ENCODE measurements at places on chromosomes 16 and 17.

- no peak for DNase-seq
Observed at GRCh38 chr16:24511792-24512191, 27.6 kb upstream of the RBBP6 start.

GRCh38 chr17:74671031-74671771 is 41.5 kb downstream of the CD300LF start:
- DNase-seq, result peak; percentile 66

- no peak for DNase-seq
Observed at GRCh38 chr16:53166099-53166498, 111.3 kb downstream of the CHD9 start.

- DNase-seq, result no peak
Observed at GRCh38 chr17:77916264-77916663, 42.2 kb upstream of the TNRC6C start.

DNA sequence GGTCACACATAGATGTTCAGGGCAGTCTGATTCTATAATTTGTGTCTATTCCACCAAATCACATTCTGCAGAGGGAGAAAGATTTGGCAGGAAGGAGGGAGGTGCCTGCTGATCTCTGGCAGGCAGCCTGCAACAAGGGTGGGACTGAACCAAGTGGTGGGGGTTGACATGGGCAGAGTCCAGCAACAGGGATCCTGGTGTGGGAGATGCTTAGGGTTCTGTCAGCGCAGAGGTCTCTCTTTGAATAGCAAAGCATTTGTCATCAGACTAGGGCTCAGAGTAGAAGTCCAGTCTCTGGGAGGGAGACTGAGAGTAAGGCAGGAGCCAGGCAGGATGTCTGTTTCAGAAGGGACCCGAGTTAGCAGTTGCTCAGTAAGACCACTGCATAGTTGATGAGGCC is 94.6 kb downstream of the UTP18 start:
- no peak for DNase-seq

DNA sequence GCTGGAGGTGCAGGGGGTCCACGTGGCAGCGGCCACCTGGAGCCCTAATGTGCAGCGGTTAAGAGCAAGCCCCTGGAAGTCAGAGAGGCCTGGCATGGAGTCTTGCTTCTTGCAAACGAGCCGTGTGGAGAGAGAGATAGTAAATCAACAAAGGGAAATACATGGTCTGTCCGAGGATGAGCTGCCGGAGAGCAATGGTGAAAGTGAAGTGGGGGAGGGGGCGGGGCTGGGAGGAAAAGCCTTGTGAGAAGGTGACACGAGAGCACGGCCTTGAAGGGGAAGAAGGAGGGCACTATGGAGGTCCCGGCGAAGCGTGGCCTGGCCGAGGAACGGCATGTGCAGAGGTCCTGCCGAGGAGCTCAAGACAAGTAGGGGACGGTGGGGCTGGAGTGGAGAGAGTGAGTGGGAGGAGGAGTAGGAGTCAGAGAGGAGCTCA is 6.0 kb upstream of the SERPINF1 start:
- DNase-seq, result no peak

GRCh38 chr17:45430738-45431530 is 1.7 kb downstream of the ARHGAP27 start:
- DNase-seq, result no peak

GRCh38 chr17:80963812-80964543 is 27.7 kb upstream of the CHMP6 start:
- DNase-seq, result no peak

DNA sequence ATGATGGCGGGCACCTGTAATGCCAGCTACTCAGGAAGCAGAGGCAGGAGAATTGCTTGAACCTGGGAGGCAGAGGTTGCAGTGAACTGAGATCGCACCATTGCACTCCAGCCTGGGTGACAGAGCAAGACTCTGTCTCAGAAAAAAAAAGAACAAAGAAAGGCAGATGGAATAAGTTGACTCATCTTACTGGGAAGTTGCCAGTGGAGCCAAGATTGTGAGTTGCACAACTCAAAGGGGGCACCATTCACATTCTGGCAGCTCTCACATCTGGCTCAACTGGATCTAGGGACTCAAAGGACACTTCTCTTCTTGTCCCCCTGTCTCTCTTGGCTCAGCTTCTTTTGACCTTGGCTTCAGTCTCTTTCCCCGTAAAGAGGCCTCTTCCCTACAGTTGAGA is 53.7 kb upstream of the ETV4 start:
- DNase-seq, result peak; percentile 60

- no peak for DNase-seq
Observed at GRCh38 chr17:59842901-59843652, 49.7 kb downstream of the TUBD1 start.

GRCh38 chr17:34758316-34758715 is 178.9 kb downstream of the TMEM132E start:
- no peak for DNase-seq

GRCh38 chr16:86512301-86512859 is 2.1 kb downstream of the FOXF1 start:
- DNase-seq, result no peak

DNA sequence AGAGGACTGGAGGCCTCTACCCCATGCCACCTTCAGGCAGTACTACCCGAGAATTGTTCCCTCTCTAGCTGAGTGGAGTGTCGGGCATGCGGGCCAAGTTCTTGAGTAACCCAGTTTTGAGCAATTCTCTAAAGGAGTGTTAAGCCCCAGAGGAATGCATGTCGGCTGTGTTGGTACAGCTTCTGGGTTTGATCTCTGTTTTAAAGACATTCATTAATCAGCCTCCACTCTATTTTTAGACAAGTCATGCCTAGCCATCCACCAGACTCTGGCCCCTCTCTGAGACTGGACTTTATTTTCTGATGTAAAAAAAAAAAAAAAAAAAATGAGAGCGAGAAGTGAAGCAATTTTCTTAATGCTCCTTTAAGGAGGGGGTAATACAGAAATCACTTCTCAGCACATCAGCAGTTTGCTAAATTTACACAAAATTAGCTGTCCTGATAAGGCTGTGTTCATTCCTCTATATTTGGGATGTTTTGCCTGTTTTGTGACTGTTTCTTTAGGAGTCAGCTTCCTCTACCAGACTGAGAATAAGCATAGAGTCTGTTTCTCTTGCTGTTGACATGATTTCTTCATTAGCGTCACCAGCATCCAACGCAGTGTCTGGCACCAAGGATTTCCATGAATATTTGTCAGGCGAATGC is 88.7 kb downstream of the AXIN2 start:
- no peak for DNase-seq

DNA sequence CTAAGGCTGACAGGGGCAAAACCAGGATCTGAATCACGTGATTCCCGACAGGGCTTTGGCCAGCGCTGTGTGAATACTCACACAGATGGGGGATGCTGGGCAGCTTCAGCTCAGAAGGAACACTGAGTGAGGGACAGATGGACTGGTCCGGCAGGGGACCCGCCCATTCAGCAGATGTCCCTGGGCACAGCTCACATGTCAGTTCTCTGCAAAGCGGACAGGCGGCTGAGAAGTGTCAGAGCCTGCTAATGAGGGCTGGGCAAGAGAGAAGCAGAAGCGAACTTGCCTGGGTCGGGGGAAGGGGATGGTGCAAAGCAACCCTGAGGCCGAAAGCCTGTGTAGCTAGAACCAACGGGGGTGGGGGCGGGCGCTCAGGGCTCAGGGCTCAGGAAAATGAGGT is 11.9 kb upstream of the GLIS2 start:
- DNase-seq, result no peak

DNA sequence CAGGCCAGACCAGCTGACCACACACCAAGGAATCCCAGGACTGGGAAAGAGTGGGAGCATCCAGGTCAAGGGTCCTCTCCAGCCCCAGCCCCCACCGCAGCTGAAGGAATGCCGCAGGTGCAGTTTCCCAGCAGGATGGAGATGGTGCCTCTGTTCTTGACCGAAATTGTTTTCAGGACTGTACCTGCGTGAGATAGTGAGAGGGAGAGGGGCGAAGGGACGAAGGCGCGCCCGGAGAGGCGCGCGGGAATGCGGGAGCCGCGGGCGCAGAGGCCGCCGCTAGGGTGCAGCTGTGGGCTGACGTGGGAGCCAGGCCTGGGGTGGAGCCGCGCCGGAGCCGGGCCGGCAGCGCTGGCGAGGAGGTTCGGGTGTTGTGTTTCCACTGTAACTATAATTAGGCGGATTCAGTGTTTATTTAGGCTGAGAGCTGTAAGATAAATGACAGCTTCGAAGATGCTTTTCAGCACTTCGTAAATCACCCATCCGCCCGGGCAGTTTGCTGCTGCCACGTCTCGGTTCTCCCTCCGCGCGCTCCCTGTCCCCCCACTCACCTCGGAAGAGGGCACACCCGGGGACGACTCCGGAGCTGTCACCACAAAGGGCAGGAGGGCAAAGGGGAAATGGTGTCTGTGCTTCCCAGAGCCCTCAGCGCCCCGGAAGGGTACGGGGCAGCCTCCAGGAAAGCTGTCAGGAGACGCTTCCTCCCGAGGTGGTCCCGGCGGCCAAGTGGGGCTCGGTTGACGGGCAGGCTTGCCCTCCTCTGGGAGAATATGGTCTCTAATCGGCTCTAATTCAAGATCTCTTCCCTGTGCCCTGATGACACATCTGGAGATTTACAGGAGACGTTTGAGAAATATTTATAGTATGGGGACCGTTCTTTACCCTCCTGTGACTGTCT is 38.2 kb downstream of the HOXB1 start:
- no peak for DNase-seq

DNA sequence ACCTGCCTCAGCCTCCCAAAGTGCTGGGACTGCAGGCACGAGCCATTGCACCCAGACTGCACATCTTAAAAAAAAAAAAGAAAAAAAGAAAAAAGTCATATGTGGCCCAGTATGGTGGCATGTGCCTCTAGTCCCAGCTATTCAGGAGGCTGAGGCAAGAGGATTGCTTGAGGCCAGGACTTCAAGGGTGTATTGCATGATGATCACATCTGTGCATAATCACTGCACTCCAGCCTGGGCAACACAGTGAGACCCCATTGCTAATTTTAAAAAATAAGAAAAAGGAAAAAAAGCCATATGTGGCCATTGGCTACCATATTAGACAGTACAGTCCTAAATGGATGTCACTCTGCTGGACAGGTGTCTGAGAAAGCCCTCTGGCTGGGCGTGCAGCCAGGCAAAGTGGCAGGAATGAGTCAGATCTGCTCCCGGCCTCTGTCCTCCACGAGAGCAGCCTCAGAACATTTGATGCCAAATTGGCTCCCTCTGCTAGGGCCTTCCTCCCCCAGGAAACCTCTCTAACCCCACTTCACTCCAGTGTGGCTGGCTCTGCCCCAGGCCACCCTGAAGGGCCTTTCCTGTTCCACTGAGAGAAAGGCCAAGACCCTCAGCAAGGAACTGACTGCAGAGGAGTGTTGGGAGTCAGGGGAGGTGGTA is 14.7 kb downstream of the CA7 start:
- DNase-seq, result no peak

DNA sequence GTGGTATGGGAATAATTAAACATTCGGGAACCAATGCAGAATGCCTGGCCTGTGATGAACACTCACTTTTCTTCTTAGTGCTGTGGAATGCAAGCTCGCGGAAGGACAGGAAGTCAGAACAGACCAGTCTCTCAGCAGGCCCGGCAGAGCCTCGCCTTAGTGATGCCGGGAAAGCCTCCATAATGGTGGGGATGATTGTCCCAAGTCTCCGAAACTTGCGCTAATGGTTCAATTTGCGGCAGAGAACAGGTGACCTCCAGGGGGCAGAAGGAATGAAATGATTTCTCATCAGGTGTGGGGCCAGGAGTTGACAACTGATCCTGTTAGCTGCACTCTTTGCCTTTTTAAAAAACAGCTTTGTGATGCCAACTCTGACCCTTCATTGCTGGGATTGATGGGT is 170.6 kb downstream of the GSG1L start:
- no peak for DNase-seq

- peak; percentile 42 for DNase-seq
Observed at GRCh38 chr16:2147981-2148671, at the start of gene RAB26. Gene RAB26 (plus strand): TSS chr16:2148625. CDS start chr16:2148784, 159 bp downstream.

- DNase-seq, result no peak
Observed at GRCh38 chr17:70102531-70102930, 27.5 kb downstream of the KCNJ16 start.

GRCh38 chr17:19579867-19580565 is 46.4 kb downstream of the SLC47A1 start:
- no peak for DNase-seq

GRCh38 chr16:75235721-75236193 is 15.7 kb downstream of the BCAR1 start:
- DNase-seq, result no peak

DNA sequence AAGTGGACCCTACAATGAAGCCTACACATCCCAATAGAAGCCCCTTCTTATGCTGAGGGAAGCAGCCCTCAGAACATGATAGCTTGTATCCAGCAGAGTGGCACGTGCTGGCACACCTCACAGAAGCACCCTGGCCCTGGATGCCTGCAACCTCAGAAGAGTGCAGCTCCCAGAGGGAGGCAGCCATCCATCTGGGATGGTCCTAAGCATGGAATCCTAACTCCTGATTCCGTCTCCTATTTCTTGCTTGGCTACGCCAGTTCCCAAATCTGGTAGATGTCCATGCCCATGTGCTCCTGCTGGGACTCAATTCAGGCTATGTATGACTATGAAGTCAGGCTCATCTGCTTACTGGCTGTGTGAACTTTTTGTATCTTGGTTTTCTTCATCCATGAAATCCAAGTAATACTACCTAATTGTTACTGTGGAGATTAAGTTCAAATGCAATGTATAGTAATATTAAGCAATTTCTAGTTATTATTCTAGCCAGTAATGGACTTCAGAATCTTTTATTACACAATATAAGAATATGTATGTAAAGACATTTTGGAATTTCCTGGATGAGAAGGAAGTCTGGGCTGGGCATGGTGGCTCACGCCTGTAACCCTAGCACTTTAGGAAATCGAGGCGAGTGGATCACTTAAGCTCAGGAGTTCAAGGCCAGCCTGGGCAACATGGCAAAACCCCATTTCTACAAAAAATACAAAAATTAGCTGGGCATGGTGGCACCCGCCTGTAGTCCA is 32.4 kb downstream of the SIAH1 start:
- DNase-seq, result no peak

DNA sequence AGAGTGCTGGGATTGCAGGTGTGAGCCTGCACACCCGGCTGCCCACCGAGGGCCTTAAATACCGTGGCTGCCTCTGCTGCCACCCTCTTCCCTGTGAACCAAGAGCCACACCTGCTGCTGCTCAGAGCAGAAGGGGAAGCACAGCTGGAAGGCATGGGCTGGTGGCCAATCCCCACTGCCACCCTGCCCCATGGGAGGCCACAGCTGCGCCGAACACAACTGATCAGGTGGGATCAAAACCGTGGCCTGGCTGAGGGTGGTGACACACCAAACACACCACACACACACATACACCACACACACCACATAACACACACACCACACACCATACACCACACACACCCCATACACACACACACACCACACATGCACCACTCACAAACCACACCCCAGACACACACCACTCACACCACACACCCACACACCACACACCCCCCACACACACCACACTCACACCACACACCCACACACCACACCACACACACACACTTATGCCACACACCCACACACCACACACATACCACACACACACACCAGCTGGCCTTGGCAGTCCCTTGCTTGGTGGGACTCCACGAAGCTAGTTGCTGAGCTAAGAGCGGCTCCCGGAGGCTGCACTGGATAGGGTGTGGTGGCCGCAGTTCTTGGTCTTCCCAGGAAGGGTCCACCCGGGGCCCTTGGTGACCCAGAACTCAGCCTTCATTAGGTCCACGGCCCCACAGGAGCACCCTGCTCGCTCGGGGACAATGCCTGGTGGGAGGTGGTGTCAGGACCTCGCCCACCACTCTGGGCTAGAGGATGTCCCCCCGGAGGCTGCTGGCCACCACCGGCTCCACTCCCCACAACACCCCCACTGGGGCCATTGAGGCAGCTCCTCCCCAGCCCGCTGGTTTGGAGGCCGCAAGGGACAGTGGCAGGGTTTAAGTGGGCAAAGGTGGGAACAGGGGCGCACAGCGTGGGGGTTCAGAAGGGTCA is 14.9 kb downstream of the CEP131 start:
- no peak for DNase-seq
